ENCODE measurements at places on chromosomes 5 and 9.

- no peak for DNase-seq
Measured at GRCh38 chr9:131630205-131630831, 85.0 kb downstream of the PRRT1B start.

GRCh38 chr9:124216474-124217176 is 41.1 kb upstream of the NEK6 start:
- DNase-seq = no peak

DNA sequence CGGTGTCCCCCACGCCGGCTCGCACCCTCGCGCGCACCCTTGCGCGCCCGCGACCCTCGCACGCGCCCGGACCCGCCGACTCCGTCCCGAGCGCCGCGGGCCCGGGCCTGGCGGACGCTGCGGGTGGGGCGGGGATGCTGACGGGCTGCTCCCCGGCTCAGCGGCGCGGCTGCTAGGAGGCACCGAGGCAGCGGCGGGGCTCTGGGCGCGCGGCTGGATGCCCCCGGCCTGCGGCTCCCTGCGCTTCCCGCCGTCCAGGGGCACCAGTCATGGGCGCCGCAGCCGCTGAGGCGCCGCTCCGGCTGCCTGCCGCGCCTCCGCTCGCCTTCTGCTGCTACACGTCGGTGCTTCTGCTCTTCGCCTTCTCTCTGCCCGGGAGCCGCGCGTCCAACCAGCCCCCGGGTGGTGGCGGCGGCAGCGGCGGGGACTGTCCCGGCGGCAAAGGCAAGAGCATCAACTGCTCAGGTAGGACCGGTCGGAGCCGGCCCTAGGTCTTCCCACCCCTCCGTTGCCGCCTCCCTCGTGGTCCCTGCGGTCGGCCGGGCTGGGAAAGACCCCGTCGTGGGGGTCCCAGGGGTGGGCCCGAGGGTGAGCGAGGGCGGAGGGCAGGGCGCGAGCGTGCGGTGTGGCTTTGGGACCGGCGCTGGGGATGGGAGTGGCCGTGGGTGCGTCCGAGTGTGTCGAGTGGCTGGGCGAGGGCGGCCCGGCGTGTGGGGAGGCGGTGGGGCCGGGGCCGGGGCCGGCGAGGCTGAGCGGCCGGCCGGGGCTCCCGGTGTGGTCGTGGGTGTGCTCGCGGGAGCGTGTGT is 530 bp downstream of the TMEFF1 start:
- DNase-seq = peak; percentile 62

DNA sequence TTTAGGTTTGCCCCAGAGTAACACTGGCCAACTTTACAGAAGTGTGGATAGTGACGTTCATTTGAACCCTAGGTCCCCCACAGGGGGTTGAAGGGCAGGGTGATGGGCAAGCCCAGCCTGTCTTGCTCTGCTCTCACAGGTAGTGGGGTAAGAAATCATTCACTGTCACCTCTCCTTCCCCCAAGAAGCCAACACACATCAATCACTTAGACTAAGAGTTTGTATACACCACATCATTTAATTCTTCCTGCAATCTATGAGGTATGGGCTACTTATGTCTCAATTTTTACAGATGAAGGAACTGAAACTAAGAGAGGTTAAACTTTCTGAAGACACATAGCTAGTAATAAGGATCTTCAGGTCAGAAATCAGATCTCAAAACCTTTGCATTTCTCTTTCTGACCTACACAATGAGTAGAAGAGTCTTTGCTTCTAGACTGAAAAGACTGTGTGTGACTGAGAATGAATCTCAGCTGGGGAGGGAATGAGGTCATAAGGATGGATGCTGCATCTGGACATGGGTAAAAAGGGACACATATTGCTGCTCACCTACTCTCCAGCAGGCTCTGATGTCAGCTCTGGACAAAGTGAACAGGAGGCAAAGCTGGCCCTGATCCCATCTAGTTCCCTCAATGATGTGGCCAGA is 81.0 kb upstream of the EQTN start:
- no peak for DNase-seq

GRCh38 chr9:77896269-77896937 is 135.2 kb downstream of the GNAQ start:
- no peak for DNase-seq

DNA sequence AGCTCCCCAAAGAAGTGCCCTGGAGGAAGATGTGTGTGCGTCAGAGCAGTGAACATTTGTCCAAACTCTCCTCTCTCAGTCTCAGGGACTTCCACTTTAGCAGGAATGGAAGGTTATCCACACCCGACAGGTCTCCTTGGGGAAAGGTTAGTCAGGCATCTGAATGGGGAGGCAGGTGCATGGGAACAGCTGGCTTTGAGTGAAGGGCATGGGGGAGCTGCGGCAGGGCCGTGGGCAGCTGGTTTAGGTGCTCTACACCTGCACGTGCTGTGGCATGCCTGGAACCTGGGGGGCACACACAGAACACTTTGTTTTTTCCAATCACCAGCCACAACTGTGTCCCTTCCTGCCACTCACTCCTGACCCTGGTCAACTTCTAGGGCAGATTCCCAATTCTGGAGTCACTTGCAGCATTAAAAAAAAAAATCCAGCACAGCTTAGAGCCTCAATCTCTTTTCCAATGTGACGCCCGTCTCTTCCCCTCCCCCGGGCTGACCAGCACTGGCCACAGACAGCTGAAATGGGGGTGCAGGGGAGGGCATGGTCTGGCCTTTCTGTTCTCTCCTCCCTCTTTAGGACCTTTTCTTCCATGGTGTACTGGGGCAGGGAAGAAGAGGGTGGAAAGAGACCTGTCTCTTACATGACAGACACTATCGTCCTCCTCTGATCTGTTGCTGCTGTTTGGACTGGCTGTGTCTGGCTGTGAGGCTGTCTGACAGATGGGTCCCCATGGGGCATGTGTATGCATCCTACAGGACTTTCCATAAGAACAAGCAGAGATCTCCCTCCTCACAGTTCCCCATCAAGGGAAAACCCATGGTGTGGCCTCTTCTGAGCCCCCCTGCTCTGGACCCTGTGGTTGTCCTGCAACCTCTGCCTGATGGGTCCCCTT is 9.5 kb upstream of the IL3 start:
- peak; percentile 22 for DNase-seq

DNA sequence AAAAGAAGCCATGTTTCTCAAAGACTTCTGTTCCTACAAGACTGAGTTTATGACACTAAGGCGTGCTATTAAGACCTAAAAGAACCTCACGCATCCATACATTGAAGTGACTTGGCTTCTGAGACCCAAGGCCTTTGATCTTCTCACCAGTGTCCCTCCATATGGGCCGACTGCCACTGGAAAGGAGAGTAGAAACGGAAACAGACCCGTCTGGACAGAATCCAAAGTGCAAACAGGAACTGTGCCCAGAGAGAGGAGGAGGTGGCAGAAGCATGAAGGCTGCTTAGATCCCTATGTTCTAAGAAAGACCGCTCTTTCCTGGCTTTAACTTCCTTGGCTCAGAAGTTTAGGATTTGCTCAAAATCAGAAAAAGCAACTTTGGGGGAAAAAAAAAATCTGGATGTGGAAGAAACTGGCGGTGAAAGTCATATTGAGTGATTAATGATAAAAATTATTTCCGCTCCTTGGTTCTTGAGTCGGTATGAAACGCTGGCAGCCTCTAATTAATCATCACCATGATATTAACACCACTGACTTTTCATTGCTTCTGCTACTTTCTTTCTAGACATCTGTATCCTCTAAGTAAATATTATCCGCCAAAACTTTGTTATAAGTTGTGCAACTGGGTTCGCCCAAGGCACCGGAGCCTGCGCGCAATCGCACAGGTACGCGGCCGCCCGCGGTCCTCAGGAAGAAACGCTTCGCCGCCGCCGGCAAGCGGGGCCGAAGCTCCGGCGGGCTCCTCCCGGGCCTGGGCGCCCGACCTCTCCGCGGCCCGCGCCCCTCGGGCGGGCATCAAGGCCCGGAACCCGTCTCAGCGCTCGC is 726 bp downstream of the DAP start:
- peak; percentile 66 for DNase-seq

- DNase-seq = no peak
Measured at GRCh38 chr5:109089191-109089590, 320.6 kb downstream of the PJA2 start.

- DNase-seq = no peak
Measured at GRCh38 chr5:35963381-35963843, 25.0 kb upstream of the CAPSL start.

GRCh38 chr5:139664086-139664693 is 16.0 kb downstream of the CXXC5 start:
- no peak for DNase-seq

- no peak for DNase-seq
Measured at GRCh38 chr5:179430193-179431175, 85.2 kb upstream of the ADAMTS2 start.

GRCh38 chr9:4985386-4986266 is 554 bp downstream of the JAK2 start:
- peak; percentile 18 for DNase-seq

GRCh38 chr9:38335686-38336085 is 56.8 kb upstream of the ALDH1B1 start:
- DNase-seq = no peak

DNA sequence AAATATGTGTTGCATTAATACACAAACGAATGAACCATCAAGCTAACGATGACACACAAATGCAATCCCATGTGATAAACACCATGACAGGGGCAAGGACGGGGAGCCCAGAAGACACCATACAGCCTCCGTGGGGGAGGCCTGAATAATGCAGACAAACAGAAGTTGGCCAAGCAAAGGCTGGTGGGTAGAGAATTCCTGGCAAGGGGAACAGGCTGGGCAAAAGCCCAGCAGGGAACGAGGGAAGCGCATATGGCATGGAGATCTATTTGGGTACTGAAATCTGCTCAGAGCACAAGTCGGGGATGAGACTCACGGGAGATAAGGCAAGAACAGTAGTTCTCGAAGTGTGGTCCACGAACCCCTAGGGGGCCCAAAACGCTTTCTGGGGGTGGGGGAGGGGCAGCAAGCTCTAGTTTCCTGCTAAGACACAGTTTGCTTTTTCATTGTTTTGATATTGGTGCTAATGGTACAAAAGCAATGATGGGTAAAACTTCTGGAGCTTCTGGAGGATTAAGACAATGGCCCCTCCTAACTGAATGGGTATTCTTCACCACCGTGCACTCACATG is 42.9 kb upstream of the FBXW11 start:
- DNase-seq = no peak

GRCh38 chr9:127990554-127990953 is 9.8 kb upstream of the EEIG1 start:
- no peak for DNase-seq

DNA sequence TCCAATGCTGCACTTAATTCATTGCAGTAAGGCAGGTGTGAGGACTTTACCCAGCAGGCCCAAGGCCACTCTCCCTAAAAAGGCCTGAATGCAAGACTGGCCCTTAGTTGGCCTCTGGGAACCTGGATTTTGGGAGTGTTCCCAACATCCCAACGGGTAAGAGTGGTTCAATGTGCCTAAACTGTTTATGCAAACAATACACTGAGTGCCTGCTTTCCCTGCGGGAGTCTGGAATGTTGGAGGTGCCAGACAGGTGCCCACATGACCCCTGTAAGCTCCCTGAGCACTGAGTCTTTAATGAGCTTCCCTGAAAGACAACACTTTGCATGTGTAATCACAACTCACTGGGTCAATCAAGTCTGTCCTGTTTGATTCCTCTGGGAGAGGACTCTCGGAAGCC is 37.4 kb downstream of the NSUN2 start:
- no peak for DNase-seq

- no peak for DNase-seq
Measured at GRCh38 chr5:58019614-58020013, 440.3 kb downstream of the PLK2 start.

GRCh38 chr5:72123764-72124376 is 16.6 kb downstream of the MAP1B start:
- no peak for DNase-seq

GRCh38 chr5:152306386-152306785 is 98.7 kb downstream of the NMUR2 start:
- DNase-seq = no peak

DNA sequence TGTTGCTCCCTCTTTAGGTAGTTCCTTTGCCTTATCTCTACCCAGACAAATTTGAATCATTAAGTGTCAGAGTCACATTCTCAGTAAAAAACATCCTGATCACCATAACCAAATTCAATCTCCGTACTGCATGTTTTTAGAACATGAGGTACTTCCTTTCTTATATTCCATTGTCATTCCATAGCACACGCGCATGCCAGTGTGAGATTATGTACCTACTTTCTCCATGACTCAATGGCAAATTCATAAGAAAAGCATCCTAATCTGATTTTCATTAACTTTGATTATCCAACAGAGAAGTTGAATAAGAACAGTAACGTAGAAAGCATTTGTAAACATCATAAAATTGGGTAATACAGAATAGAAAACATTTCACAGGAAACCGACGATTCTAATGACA is 1118.6 kb upstream of the CDH9 start:
- DNase-seq = no peak

GRCh38 chr9:107239474-107239873 is 43.6 kb upstream of the RAD23B start:
- peak; percentile 59 for DNase-seq

- no peak for DNase-seq
Measured at GRCh38 chr5:76701298-76701697, 14.6 kb upstream of the F2R start.

- no peak for DNase-seq
Measured at GRCh38 chr5:175922192-175922885, 45.8 kb downstream of the THOC3 start.

GRCh38 chr5:58135571-58136335 is 324.1 kb downstream of the PLK2 start:
- no peak for DNase-seq

DNA sequence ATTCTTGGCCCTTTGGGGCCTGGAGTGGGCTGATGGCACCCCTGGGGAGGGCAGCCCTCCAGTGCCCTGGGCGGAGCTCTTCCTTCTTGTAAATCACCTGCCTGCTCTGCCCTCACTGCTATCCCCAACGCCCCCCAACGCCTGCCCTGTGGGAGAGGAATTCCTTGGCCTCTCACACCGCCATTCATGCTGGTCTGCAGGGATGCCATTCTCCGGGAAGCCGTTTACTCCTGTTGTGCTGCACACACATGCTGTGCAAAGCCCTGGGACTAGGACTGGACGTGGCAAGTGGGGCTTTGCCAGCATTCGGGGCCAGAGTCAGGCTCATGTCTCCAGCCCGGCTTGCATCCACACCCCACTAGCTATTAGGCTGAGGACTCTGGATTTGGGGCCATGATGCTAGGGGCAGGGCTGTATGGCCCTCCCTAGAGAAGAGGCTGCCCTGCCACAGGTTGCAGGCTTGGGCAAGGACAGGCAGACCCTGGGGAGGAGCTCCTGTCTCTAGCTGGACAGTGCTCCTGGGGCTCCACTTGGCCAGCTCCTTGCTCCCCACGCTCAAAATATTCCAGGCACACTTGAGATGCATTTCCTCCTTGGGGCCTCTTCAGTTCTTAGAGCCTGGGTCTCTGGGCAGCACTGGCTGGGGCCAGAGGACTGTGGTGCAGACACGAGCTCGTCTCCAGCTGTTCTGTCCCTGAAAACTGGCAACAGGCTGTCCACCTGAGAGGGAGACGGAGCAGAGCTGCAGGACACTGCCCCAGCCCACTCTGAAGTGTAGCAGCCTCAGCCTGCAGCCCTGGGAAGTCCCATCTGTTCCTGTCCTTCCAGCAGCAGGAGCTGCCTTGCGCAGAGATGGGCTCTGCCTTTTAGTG is 226.9 kb downstream of the CACNA1B start:
- no peak for DNase-seq

GRCh38 chr5:109143031-109143430 is 266.7 kb downstream of the PJA2 start:
- no peak for DNase-seq

- DNase-seq = no peak
Measured at GRCh38 chr5:371811-372555, 50.5 kb downstream of the AHRR start.

GRCh38 chr5:40619421-40619820 is 60.3 kb upstream of the PTGER4 start:
- DNase-seq = no peak

- no peak for DNase-seq
Measured at GRCh38 chr5:37724395-37725125, 115.3 kb downstream of the GDNF start.

Measured in NCI-H524 (cell line).